ENCODE measurements at places on chromosomes 2 and 18. TPM values are rescaled to one million over a fixed set of nuclear protein-coding genes. Genes with fewer than 3 reads are reported as not detected.
A peak's percentile ranks its signal among the peaks of the same experiment; 100 is the strongest.

The GDF7 gene
- total RNA-seq, result 11.6 TPM

GRCh38 chr2:137420744-137421143, 543.5 kb upstream of the HNMT start:
- no peak for DNase-seq
- no peak overlapping the region for H3K27ac ChIP-seq
- no peaks in the 10 kb centered on the region for H3K36me3 ChIP-seq
- no peaks in the 10 kb centered on the region for H3K4me1 ChIP-seq
- no peaks in the 10 kb centered on the region for H3K27me3 ChIP-seq
- no peak overlapping the region for H3K4me3 ChIP-seq

DNA sequence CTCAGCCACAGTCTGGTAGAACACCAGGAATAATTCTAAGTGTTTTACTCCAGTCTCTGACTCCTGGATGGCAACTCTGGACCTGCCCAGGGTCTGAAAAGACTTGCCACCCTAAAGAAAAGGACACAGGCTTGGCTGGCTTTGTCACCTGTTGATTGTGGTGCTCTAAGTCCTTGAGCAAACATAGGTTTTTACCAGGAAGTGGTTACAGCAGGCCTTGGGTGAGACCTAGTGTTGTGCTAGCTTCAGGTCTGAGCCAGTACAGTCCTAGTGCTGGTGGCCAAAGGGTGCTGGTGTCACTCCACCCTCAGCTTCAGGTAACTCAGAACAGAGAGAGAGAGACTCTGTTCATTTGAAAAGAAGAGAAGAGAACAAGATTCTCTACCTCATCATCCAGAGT, 1239.4 kb upstream of the CRIM1 start:
- no peak overlapping the region for H3K4me3 ChIP-seq
- H3K27ac ChIP-seq, result no peak overlapping the region
- H3K36me3 ChIP-seq, result no peaks in the 10 kb centered on the region
- H3K27me3 ChIP-seq, result no peaks in the 10 kb centered on the region

The TGFA gene
- 1.8 TPM for total RNA-seq

GRCh38 chr2:191150600-191151330, at the start of gene STAT4:
STAT4 (minus strand) TSS chr2:191150994; CDS start chr2:191148203, 2,791 bp downstream.
- H3K27me3 ChIP-seq, result no peaks in the 10 kb centered on the region
- DNase-seq, result peak; percentile 45
- no peaks in the 10 kb centered on the region for H3K36me3 ChIP-seq
- H3K4me3 ChIP-seq, result peak within 1 kb of the TSS; percentile 68
- no peaks in the 10 kb centered on the region for H3K4me1 ChIP-seq
- H3K27ac ChIP-seq, result no peak within 1 kb of the TSS

The IL37 gene
- total RNA-seq, result not detected

The TBR1 gene
- not detected for total RNA-seq

- no peak overlapping the region for H3K27ac ChIP-seq
- no peaks in the 10 kb centered on the region for H3K4me1 ChIP-seq
- DNase-seq, result no peak
Measured at GRCh38 chr2:207873794-207874193, 104.1 kb upstream of the FZD5 start.

The TRIM43 gene
- not detected for total RNA-seq
